ENCODE measurements at places on chromosomes 12 and 14. TPM values are rescaled to one million over a fixed set of nuclear protein-coding genes. Genes with fewer than 3 reads are reported as not detected.

GRCh38 chr12:52037248-52037861, 13.9 kb upstream of the NR4A1 start:
- H3K27me3 ChIP-seq, result no peaks in the 10 kb centered on the region
- peaks cover 30% of the 10 kb centered on the region for H3K4me1 ChIP-seq
- H3K4me3 ChIP-seq, result peak overlapping the region; percentile 58
- H3K36me3 ChIP-seq, result no peaks in the 10 kb centered on the region
- H3K27ac ChIP-seq, result no peak overlapping the region

DNA sequence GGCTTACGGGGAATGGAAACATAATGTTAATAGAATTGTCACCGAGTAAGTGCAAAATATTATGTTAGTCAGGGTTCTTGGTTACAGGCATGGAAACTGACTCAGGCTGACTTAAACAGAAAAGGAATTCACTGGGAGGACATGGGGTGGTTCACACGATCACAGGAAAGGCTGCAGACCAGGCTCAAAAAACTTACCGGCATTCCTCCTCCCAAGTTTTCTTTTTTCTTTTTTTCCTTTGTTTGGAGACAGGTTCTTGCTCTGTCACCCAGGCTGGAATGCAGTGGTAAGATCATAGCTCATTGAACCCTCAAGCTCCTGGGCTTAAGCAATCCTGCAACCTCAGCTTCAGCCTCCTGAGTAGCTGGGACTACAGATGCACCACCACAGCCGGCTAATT, 11.9 kb upstream of the UBE2N start:
- H3K27me3 ChIP-seq, result no peaks in the 10 kb centered on the region
- no peaks in the 10 kb centered on the region for H3K36me3 ChIP-seq
- no peak overlapping the region for H3K27ac ChIP-seq
- H3K4me1 ChIP-seq, result peaks cover 7% of the 10 kb centered on the region
- DNase-seq, result no peak
- H3K4me3 ChIP-seq, result no peak overlapping the region

Gene SERPINA12
- not detected for total RNA-seq

DNA sequence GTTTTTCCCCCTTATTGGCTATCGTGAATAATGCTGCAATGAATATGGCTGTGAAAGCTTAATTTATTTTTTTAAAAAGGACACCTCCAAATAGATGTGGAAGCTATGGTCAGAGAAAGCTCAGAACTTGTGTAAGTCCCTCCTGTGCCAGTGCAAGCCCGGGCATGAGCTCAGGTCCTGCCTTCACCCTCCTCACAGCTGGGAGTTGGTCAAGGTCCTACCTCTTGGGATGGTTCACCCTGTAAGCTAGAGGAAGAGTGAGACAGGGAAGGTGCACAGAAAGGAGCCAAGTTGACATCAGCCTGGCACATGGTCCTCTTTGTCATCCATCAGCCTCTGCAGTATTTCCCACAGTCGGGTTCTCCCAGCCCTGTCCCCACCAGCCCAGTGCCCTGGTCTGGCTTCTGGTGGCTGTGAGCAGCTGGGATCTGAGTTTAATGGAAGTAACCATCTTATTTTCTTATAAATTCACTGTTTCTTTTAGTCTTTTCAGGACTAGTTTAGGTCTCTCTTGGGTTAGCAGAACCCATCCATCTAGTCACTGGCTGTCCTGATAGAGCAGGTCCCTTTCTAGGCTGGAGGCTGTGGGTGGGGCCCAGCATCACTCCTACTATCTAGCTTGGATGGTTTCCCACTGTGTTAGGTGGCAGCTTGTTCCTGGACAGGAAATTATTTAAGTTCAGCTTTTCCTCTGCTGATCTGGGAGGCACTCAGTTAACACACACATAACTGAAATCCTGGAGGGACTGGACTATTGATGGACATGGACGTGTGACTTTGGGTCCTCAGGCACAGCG, 11.8 kb upstream of the PLEKHG3 start:
- H3K27me3 ChIP-seq, result no peaks in the 10 kb centered on the region
- H3K4me3 ChIP-seq, result no peak overlapping the region
- no peaks in the 10 kb centered on the region for H3K36me3 ChIP-seq
- no peak overlapping the region for H3K27ac ChIP-seq
- peaks cover 42% of the 10 kb centered on the region for H3K4me1 ChIP-seq

DNA sequence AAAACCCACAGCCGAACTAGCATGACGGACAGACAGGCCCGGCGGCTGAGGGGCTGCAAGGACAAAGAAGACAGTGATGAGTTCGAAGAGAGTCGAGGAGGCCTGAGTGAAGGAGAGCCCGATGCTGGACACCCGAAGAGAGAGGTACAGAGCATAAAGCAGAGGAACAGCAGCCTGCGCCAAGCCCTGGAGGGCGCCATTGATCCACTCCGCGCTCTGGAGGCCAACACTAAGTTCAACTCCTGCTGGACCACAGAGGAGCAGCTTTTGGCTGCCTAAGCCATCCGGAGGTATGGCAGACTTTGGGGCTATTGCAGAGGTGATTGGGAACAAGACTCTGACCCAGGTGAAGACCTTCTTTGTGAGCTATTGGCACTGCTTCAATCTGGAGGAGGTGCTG, 7.8 kb upstream of the PLXNC1 start:
- H3K27ac ChIP-seq, result no peak overlapping the region
- DNase-seq, result no peak
- H3K4me1 ChIP-seq, result peaks cover 5% of the 10 kb centered on the region
- no peak overlapping the region for H3K4me3 ChIP-seq
- H3K27me3 ChIP-seq, result no peaks in the 10 kb centered on the region

Gene LAG3
- 4.6 TPM for total RNA-seq

Data from T-helper 17 cell (primary cell).